ENCODE measurements at places on chromosomes 1 and 21.

- DNase-seq = peak; percentile 35
Observed at GRCh38 chr21:38798481-38798882, 7.2 kb upstream of the ETS2 start.

DNA sequence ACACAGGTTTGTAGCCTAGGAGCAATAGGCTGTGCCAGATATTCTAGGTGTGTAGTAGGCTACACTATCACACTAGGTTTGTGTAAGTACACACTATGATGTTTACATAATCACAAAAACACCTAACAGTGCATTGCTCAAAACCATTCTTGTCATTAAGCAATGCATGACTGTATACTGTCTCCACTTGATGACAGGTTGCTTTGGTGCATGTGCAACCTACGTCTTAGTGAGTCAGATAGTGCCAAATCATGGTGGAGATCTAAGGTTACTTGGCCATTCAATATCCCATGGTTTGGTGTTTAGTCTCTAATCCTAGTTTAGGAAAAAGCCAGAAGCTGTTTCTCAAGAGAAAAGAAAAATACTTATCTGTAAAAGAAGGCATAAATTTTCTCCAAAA, 181.1 kb downstream of the KCNK2 start:
- DNase-seq = no peak

DNA sequence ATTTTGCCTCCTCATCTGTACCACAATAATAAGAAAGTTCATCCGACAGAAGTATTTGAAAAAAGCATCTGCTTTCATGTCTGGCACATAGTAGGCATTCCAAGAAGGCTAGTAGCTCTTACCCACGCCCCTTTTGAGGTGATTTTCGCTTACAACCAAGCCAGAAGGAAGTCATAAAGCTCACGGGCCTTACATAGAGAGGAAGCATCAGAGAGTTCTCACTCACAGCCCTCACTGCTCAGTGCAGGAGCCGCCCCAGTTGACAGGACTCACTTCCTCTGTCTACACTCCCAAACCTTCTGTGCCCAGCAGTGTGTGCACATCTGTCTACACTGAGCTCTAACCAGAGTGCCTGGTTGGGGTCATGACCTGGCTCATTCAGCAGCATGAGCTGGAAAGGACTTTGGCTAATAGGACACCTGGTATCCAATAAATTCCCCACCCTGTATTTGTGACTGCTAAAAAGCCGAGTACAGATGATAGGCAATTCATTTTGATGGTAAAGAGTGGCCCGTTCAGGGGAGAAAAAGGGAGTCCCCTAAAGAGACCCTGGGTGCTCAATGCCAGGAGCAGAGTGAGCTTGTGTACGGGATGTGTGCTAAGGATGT, 36.8 kb upstream of the DUSP10 start:
- peak; percentile 52 for DNase-seq

DNA sequence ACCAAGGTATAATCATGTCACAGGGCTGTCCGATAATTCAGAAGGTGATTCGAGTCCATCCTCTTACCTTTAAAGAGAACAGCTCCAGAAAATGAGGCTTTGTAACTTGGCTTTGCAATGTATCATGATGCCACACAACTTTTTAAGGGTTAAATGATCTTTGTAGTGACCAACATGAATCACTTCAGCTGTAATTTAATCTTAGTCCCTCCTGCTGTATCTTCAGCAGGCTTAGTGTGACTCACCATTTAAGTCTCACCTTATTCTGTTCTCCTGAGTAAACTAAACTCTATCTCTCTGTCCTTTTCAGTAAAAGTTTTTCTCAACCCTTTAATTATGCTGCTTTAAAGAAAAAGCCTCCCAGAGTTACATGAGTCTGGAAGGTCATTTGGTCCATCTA, 1.9 kb upstream of the HIVEP3 start:
- no peak for DNase-seq

DNA sequence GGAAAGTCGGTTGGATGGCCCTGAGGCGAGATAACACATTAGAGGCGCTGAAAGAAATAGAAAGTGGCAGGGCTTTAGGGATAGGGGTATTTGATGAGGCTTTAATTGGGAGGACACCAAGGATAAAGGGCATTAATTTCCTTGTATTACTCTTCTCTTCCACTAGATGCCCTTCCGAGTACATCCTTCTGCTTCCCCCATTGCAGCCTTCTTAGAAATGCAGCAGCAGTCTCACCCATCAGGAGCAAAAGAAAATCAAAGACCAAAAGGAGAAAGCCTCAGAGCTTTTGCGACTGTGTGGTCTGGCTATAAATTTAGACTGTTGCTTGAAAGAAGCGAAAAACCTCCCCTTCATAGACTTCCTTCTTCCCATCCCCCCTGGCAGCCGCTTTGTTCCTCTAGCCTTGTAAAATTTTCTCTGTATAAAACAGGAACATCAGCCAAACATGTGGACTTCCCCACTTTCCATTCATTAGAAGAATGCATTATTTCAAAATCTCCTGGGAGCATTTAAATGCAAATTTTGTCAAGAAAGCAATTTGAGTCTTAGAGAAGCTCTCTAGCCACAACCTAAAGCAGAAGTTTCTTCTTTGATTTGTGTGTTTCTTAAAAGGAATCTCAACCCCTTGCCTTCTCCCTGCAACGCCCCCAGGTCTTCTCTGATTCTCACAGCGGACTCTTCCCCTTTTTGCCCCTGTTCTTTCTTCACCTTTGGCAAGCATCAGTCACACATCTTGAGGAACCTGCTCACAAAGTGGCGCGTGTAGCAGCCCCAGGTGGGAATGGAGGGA, 76.6 kb downstream of the NDUFS5 start:
- peak; percentile 24 for DNase-seq

GRCh38 chr1:205800981-205801703, 11.9 kb downstream of the SLC41A1 start:
- no peak for DNase-seq

DNA sequence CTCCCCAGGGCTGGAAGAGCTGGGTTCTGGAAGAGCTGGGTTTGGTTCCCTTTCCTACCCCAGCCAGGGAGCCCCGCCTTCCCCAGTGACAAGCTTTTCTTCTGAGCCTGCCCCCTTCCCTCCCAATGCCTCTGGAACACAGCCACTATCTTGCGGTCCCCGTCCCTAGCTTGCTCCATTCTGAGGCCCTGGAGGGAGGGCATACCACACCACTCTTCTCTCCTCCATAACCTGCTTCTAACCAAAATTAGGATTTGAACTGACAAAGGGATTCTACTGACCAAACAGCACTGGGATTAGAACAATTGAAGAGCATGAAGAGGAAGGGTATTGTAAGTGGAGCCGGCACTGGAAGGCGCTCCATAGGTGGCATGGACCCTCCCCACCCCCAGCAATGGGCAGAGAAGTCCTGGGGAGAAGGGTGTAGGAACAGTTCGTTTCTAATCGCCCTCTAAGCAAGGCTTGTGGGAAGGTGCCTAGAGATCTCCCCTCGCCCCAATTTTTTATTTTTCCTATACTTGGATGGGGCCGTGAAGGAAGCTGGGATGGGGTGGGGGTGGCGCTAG, 690 bp downstream of the C1orf216 start:
- peak; percentile 16 for DNase-seq

- no peak for DNase-seq
Observed at GRCh38 chr1:228151180-228151925, 1.6 kb downstream of the GJC2 start.

DNA sequence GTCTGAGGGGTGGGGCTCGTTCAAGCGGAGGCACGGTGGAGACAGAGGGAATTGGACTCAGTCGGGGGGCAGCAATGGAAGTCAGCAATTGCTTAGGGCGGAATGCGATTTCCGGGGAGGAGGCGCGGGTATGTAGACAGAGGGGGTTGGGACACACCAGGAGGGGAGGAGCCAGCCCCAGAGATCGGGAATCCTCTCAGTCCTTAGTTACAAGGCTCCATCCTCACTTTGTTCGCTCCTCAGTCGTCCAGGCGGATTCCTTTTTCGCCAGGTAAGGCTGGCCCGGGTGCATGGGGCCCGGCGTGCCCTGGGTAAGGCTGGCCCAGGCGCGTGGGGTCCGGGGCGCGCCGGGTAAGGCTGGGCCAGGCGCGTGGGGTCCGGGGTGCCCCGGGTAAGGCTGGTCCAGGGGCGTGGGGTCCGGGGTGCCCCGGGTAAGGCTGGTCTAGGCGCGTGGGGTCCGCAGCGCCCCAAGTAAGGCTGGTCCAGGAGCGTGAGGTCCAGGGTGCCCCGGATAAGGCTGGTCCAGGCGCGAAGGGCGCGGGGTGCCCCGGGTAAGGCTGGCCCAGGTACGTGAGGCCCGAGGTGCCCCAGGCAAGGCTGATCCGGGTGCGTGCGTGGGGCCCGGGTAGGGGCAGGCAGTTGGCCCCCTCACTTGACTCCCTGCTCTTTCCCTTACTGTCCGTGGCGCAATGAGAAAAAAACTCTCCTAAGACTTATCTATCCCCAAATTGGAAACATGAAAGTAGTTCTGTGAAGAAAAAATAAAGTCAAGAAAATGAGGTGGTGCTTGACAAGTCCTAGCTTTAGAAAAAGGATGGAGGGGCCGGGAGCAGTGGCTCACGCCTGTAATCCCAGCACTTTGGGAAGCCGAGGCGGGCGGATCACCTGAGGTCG, at the start of gene L1TD1:
TSS of gene L1TD1 (plus strand) at position 199 of the 894 bp plus-strand sequence. CDS start 11,780 bp downstream, outside the sequence.
- peak; percentile 4 for DNase-seq

DNA sequence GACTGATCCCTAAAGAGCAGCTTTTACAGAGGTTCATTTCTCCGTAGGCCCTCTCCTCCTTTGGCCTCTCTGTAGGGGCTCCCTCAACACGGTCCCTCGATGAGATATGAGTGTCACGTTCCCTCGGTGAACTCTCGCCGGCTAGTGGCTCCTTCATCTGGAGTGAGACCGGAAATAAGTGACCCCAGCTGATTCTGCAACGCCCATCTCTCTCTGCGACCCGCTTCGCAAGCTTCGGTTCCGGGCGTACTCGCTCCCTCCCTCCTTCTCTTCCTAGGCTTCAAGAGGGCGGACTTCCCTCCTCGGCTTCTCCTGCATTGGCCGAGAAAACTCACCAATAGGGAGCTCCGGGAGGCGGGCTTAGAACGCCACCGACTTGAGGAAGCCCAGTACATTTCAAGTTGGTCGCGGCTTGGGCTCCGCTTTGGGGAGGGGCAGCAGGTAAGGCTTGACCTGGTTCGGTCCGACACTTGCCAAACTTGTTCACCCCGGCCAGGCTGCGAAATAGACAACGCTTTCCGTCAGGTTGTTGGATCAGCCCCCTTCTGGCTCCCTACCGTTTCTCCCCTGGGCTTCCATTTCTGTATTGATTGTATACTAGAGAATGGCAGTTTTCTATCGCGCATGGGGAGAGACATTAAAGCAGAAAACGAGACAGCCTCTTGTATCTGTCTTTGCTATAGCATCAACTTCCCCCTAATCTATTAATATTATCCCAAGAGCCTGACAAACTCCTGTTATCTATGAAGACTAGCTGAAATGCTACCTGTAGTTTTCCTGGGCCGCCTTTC, at the start of the genes ANKRD34A and POLR3GL:
TSS of gene ANKRD34A (minus strand) at position 248 of the 791 bp plus-strand sequence. CDS start 2,816 bp downstream, outside the sequence.
TSS of gene POLR3GL (plus strand) at position 363 of the 791 bp plus-strand sequence. CDS start 10,176 bp downstream, outside the sequence.
- DNase-seq = peak; percentile 90

DNA sequence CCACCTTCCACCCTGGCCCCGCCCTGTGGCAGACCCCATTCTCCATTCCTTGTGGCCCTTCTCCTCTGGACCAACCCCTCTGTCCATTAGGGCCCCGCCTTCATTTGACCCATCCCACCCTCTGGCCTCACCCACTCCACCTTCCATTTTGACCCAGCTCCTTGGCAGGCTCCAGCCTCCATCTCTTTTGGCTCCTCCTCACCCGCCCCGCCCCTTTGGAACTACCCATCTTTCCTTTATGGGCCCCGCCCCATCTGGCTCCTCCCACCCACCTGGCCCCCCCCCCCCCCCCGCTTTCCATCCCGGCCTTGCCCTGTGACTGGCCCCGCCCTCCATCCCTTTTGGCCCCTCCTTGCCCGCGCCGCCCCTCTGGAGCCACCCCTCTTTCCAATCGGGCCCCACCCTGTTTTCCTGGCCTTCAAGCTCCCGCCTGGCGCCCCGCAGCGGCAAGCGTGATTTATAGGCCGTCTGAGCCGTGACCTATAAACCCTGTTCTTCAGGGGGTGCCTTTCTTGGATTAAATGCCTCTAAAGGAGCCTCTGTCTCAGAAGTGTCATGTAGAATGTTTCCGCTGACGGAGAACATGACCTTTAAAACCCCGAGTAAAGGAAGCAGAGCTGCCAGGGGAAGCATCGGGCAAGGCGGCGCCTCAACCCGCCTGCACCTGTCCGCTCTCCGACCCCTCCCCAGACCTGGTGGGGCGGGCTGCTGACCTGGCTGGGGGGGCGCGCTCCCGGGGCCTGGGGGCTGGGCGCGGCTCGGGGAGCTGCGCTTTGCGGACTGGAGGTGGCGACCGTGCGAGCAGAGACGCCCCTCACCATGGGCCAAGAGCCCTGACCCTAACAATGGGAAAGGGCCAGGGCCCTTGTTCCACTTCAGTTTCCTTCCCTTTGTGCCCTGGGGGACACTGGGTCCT, 178.0 kb downstream of the CAMTA1 start:
- peak; percentile 91 for DNase-seq

DNA sequence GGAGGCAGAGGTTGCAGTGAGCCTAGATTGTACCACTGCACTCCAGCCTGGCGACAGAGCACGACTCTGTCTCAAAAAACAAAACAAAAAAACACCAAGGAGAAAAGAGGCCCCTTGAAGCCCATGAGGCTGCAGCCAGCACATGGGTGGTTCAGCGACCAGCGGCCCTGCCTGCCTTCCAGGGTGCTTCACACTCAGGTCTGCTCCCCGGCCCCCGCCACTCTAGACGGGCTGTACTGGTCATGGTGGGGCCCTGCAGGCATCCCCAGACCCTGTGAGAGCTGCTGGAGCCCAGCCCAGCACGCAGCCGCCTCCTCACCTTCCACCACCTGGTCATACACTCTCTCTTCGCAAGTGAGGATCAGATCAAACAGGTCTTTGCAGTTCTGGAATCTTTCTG, 4.1 kb upstream of the TMEM240 start:
- no peak for DNase-seq

GRCh38 chr21:25462517-25462971, 144.7 kb downstream of the MRPL39 start:
- no peak for DNase-seq

DNA sequence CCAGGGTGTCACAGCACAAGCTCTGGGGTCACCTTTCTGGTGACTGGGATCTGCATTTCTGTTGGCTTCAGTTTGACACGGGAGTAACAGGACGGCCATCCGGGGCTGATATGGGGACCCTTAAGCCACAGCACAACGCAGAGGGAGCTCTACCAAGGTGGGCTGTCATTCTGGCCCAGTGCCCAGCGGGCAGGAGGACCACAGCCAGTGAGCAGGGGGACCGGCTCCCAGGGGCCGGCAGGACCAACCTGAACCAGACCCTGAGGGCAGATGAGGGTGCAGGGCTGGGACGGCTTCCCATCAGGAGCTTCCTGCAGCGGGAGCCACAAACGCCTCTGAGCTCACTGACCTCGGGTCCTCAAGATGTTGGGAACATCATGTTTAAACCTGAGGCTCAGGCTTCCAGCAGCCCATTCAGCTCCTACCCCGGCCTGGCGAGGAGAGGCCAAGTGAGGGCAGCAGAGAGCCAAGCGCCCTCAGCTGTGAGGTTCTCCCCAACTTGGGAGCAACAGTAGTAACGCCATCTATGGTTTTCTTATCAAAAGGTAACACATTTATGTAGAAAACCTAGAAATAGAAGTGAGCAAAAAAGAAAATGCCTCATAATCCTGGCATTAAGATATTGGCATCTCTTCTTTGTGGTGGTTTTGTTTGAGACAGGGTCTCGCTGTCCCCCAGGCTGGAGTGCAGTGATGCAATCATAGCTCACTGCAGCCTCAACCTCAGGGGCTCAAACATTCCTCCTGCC, 26.8 kb downstream of the TMEM201 start:
- peak; percentile 68 for DNase-seq

All from stimulated activated naive CD8-positive, alpha-beta T cell treated with anti-CD3 and anti-CD28 coated beads, Interleukin-15, Interleukin-2, amounts not matched to agents 100 U/mL and 50 U/mL, for 24 hours (primary cell).